ENCODE measurements at places on chromosomes 6 and 20.

- no peak for DNase-seq
These were observed 156.3 kb downstream of the FNDC1 start for GRCh38 chr6:159325476-159325875.

GRCh38 chr6:39420300-39421265, 98.1 kb upstream of the KCNK16 start:
- no peak for DNase-seq

- no peak for DNase-seq
These were observed 16.9 kb downstream of the NDRG3 start for GRCh38 chr20:36728986-36729385.

GRCh38 chr6:170094686-170095272, 196.1 kb downstream of the DLL1 start:
- DNase-seq = no peak

- no peak for DNase-seq
These were observed 608.9 kb downstream of the MAFB start for GRCh38 chr20:40080041-40080652.

- no peak for DNase-seq
These were observed 417.4 kb upstream of the SOX4 start for GRCh38 chr6:21176197-21176596.

DNA sequence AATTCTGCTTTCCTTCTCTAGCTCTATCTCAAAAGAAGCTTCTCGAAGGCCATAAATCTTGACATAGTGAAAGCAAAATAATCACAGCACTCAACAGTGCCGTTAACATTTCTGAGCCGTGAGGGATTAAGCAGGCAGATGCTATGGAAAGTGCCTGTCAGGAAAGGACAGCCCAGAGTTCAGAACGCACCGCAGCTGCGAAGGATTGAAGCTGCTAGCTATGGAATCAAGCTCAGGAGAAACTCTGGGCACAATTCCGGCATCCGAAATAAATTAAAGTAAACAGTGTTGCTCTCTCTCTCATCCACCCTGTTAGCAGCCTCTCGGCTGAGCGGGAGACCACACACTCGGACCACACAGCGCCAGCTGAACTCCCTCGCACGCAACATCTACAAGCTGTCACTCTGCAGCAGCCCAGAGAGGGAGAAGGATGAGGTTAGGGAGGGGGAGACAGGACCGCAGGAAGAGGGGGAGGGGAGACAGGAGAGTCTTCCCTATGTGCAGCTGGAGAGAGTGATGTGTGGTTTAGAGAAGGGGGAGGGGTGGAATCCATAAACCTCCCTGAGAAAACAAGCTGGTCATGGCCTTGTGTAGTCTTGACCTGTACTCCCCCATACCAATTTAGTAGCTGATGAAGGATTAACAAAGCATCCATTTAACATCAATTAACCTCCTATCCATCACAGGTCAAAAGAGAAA, 9.0 kb downstream of the EXOC2 start:
- no peak for DNase-seq

- no peak for DNase-seq
These were observed 207.8 kb upstream of the FOXQ1 start for GRCh38 chr6:1103945-1104623.

DNA sequence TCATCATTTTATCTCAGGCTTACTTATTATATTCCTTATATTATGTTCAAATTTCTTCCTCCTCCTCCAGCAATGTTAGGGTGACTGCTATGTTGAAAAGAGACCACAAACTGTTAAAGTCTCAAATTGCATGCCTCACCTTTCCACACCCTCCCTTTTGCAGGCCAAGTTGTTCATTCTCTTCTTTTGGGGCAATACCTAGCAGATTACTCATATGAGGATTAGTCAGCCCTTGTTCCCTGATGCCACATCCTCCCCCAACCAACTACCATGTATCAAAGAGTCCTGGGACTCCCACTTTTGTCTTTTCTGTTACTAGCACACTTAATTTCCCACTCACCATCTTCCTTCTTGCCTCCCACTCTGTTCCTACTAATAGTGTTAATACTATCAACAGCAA, 434.7 kb downstream of the BCKDHB start:
- no peak for DNase-seq

DNA sequence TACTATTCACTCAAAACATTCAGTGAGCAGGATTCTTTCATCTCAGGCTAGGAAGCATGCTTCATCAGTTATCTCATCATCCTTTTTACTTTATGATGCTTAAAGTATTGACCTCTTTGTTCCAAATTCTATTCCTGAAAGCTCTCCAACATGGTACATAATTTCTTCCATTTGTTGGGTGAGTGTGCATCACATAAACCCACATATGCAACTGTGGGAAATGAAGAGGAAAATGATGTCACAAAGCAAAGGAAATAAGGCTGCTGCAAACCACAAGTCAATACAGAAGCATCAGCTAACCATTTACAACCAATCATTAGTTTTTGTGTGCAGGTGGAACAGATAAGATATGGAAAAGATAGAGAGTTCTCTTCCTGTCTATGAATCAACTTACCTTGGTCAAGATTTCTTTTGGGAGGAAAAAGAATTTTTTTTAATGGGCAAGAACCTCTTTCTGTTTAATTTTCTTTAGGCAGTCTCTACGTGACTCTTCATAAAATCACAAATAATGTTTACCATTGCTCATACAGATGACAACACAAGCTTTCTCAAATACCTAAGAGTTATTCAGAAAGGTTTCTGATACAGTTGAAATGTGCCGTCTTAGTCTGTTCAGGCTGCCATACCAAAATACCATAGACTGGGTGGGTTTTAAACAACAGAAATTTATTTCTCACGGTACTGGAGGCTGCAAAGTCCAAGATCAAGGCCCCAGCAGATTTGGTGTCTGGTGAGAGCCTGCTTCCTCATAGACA, 259.9 kb downstream of the ADGRG6 start:
- no peak for DNase-seq

- DNase-seq = no peak
These were observed 886 bp upstream of the NFATC2 start for GRCh38 chr20:51543422-51543788.

DNA sequence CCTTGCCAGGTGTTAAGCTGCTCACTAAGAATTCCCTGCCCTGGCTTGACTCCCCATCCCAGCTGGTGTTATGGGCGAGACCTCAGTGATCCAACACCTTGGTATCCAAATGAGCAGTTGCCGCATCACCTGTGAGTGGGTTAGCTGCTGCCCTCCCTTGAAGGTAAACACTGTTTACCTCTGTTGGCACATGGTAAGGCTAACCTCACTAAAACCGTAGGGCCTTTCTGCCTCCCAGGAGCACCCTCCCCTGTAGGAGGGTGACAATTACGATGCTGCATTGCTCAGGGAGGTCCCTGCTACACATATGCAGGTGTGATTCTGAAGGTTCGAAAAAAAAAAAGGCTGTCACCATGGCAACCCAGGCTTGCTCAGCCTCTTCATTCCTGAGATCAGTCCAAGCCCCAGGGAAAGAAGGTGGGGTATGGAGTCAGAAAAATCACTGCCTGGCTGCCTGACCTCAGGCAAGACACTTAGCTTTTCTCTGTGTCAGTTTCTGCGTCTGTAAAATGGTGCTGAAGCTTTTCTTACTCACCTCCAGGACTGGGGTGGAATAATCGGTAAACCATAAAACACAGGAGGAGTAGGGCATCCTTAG, 19.5 kb downstream of the PNPLA1 start:
- DNase-seq = no peak

GRCh38 chr20:39136798-39137197, 174.7 kb downstream of the DHX35 start:
- no peak for DNase-seq

DNA sequence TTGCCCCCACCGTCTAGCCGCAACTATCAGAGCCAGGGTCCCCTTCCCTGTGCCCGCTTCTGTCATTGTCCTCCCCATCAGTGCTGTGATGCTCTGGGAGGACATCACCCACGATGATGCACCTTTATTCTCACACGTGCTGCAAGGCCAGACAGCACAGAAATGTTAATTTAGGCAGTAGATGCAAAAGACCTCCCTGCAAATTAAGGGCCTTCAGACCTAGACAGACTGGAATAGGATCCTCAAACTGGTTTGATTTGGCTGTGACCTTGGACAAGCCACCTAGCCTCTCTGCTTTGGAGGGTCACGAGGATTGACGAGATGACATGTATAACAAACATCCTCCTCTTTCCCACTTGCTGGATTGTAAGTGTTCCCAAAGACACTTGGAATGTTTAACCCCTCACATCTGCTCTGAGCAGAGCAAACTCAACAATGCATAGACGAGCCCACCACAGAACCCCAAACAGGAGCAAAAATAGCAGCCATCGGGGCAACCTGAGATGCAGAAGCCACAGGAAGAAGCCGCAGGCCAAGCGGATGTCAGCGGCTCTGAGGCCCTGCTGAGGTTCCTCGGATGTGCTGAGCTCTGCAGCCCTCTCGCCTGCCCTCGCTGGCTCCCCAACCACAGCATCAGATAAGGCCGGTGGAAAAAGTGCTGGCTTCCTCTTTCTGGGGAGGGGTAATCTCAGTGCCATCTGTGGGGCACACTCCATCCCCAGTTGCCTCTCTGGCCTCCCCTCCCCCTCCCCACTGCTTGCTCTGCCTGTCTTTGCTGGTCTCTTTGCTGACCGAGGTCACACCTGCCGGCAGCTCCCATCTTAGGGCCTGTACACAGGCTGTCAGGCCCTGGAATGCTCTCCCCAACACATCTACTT, 35.3 kb downstream of the TOX2 start:
- peak; percentile 78 for DNase-seq

DNA sequence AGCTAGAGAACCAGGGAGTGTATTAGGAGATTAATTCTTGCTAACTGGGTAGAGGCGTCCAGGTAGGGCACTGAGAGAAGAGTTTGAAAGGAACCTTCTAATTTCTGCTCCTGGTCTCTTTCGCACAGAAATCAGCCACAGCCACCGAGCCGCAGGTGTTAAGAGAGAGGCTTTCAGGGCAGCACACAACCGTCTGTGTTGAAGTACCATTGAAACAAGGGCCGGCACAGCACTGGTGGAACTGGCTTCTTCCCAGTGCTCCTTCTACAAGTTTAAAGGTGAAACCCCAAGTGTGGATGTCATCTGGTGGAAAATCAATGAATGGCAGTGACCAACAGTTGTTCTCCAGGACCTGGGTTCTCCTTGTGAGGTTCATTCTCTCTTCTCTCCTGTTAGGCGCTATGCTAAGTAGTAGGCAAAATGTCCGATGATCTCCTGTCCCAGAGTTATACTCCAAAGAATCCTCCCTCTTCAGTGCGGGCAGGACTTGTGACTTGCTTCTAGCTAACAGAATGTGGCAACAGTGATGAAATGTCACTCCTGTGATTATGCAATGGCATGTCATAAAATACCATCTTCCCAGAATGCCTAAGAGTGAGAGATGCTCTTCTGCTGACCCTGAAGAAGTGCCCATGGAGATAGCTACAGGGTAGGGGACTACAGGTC, 15.0 kb upstream of the RIN2 start:
- no peak for DNase-seq

- DNase-seq = no peak
These were observed 135.1 kb downstream of the SAMD5 start for GRCh38 chr6:147643341-147644200.

GRCh38 chr20:18702736-18703135, 110.8 kb upstream of the SCP2D1 start:
- DNase-seq = no peak

DNA sequence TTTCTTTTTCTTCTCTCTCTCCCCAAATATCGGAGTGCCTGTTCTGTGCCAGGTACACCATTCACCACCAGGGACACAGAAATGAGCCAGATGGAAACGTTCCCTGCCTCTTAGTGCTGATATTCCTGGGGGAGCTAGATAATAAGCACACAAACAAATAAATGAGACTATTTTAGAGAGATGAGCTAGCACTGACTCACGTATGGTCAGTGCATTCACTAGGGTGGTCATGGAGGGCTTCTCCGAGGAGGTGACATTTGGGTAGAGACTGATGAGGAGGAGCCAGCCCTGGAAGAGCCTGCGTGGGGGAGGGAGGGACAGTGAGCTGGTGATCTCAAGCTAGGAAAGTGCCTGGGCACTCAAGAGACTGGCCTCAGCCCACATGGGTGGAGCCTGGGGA, 252.3 kb upstream of the KCNG1 start:
- DNase-seq = no peak

DNA sequence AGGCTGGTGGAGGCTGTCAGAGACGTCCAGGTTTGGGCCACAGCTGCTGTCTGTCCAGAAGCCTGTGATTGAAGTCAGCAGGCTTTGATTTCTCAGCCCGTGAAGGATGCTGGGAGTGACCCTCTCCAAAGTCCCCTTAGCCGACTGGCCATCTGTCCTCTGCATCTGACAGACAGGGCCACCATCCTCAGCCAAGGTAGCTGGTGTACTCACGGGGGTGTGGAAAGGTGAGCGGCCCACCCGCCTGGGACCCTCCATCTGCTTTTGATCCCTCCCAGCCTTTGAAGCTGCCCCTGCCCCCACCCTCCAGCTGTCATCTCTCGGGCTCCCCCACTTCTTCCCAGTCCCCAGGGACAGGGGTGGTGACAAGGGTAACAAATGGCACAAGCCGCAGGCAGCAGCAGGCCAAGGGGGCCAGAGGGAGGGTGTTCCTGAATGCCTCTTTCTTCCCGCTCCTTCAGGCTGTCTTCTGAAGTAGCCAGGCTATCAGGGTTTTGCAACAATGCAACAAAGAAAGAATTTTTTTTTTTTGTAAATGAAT, 84.4 kb downstream of the EYA2 start:
- DNase-seq = no peak

- no peak for DNase-seq
These were observed 338.3 kb downstream of the CBLN4 start for GRCh38 chr20:55667024-55667423.

DNA sequence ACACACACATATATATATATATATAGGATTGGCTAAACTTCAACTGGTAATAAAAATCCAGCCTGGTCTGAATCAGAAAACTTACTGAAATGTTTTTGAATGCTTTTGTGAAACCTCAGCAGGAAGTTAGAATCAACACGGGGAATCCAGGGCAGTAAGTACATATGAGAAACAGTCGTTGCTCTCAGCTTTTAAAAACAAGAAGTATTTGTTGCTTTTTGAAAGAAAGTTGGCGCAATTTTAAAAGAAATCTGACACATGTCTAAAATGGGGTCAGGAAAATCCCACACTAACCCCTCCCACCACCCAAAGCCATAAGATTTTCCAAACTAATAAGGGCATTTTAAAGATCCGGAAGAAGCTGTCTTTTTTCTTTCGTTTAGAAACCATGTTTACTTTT, 11.5 kb upstream of the CCDC170 start:
- DNase-seq = no peak

GRCh38 chr6:22605736-22606135, 36.4 kb downstream of the HDGFL1 start:
- no peak for DNase-seq

DNA sequence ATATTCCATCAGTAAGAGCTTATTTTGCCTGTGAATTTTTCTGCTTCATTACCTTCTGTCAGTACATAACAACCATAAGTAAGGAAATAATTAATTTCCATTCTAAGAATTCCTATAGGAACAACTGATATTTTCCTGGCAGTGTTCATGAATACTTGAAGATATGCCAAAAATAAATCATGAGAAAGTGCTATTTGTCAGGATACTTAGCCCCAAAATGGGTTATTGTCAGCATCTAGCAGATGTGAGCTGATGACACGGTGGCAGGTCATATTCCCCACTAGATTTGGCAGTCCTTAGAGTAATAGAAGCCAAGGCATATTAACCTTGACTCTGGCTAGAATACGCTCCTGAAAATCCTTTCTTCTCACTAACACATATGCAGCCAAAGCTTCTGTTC, 43.2 kb upstream of the CRISP1 start:
- DNase-seq = no peak

Data from GM06990 (cell line).